ENCODE measurements at places on chromosomes 2 and 18. TPM values are rescaled to one million over a fixed set of nuclear protein-coding genes. Genes with fewer than 3 reads are reported as not detected.
A peak's percentile ranks its signal among the peaks of the same experiment; 100 is the strongest.

DNA sequence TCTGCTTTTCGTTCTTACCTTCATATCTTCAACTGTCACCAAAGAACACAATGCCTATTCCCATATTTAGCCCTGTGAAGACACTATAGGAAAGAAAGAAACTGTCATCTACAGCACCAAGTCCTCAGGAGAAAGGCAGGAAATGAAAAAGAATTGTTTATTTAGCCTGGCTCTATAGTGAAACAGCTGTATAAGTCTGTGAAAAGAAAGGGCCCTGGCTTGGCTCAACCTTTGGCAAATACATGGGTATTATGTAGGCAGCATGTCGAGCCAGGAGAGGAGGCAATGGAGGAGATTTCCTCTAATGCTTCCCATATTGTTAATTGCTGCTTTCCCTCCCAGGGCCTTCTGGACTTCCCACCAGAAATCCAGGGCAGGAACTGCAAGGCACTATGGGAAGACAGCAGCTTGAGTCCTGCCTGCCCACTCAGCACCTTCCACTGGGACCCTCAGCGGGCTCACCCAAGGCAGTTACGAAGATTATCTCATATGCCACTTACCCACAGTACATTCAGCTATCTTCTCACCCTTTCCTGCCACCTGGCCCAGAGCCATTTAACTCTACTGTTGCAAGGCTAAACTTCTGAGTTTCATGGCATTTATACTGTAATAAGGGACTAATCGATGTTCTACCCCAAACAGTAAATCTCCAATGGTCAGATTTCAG, 30.1 kb downstream of the SLC8A1 start:
- no peak for DNase-seq

TLX2 gene
- total RNA-seq: not detected

ING5 gene
- 29.7 TPM for total RNA-seq

DNA sequence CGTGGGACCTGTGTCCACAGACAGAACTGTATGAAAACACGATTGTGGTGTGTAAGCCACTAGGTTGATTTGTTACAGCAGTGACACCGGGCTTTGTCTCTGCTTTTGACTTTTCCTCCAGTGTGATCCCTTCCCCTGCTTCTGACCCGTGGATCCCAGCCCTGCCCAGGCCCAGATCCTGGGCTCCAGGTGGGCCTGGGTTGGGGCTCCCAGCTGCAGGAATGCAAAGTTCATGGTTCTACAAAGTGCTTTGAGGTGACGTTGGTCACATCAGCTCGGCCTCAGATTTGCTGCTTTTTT, 26.8 kb downstream of the HPCAL1 start:
- no peak for DNase-seq

DNA sequence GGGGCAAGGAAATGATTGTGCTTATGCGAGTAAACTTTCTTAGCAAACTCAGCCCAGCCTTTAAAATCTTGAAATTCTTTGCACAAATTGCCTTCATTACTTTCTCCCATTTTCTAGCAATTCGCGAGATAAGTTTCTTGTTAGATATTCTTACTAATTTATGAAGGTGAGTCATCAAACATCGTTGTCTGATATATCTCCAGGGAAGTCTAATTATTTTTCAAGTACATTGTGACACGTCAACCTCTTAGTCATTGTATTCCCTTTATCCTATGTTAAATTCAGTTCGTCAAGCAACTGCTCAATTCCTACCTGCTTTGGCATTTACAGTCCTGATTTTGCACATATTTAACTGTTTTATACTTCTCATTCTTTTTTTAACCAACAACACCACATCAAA, 854.5 kb upstream of the CRIM1 start:
- peak; percentile 30 for DNase-seq

VRK2 gene
- total RNA-seq: 24.4 TPM

GRCh38 chr2:229370509-229370908, 99.4 kb upstream of the PID1 start:
- DNase-seq: no peak

- no peak for DNase-seq
These were observed 14.4 kb upstream of the VRK2 start for GRCh38 chr2:58032016-58032763.

TSGA10 gene
- total RNA-seq: 6.7 TPM

- no peak for DNase-seq
These were observed 3.5 kb downstream of the YES1 start for GRCh38 chr18:808502-808901.

CHRNG gene
- total RNA-seq: not detected

GRCh38 chr2:102755284-102755683, 6.5 kb upstream of the TMEM182 start:
- no peak for DNase-seq

PSD4 gene
- 44.5 TPM for total RNA-seq

- peak; percentile 76 for DNase-seq
These were observed 33.6 kb upstream of the RNF149 start for GRCh38 chr2:101341901-101342624.

CFC1 gene
- total RNA-seq: not detected

Data from HT1080 (cell line).